ENCODE measurements at places on chromosomes 12 and 14.
A peak's percentile ranks its signal among the peaks of the same experiment; 100 is the strongest.

GRCh38 chr14:94401083-94401482 is 12.7 kb upstream of the SERPINA1 start:
- DNase-seq, result no peak

DNA sequence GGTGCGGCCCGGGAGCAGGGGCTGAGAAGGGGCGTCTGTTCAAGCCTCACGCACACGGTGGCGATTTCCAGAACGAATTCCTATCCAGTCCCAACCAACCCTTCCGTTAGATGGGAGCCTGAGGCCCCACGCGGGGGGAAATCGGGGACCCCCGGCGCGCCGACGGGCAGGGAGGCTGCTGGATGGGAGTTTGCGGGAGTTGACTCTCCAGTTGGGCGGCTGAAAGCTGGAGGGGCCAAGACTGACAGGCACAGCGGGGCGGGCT is 9.8 kb downstream of the EXOC3L4 start:
- no peak for DNase-seq

- no peak for DNase-seq
Measured at GRCh38 chr12:104873374-104873773, 84.7 kb downstream of the SLC41A2 start.

DNA sequence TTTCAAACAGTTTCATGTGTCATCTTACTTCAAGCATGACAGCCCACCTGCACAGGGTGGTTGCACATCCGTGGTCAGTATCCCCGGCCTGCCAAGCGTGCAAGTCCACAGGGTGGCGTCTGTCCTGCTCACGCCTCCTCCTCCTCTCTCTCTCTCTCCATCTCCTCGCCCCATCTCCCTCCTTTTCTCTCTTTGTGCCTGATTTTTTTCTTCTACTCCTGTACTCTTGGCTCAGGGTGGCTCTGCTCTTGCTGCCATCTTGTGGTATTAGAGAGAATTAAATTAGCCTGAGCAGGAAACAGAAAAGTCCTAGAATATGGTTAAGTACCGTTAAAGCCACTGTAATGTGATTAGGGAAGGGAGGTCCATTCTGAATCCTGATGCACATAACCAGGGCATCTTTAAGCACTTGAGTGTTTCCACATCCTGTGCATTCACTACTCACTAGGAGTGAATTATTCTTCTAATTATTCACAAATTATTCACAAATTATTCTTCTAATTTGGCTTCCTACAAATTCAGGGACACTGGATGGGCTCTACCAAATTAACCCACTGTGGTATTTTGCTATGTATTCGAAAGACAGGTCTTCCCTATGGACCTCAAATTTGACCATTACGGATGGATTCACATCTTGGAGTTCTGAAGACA is 25.5 kb upstream of the DTX1 start:
- DNase-seq, result no peak

GRCh38 chr14:89107626-89108025 is 283.2 kb downstream of the TTC8 start:
- no peak for DNase-seq

DNA sequence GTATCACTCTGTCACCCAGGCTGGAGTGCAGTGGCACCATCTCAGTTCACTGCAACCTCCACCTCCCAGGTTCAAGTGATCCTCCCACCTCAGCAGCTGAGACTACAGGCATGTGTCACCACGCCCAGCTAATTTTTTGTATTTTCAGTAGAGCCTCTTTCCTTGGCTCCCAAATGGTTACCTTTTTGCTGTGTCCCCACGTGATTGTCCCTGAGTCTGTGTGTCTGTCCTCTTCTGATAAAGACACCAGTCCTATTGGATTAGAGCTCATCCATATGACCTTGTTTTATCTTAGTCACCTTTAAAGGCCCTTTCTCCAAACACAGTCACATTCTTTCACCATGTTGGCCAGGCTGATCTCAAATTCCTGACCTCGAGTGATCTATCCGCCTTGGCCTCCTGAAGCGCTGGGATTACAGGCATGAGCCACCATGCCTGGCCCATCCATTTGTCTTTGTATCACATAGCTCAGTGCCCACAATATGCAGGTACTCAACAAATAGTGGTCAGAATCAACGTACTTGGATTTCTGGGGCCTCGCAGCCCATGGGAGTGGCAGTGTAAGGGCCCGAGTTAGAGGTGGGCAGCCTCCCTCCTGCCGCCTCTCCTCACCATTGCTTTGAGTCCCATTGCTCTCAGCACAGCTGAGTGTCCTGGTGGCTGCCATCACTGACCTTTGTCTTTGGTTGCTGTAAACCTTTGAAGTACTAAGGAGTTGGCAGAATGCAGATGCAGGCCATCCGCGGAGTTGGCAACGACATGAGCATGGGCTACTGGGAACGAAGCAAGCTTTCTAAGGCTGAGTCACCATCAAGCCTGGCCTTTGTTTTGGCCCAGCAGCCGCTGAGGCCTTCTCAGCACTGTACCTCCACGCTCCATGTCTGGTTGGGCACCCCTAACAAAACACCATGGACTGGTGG is 9.3 kb downstream of the TPCN1 start:
- no peak for DNase-seq

DNA sequence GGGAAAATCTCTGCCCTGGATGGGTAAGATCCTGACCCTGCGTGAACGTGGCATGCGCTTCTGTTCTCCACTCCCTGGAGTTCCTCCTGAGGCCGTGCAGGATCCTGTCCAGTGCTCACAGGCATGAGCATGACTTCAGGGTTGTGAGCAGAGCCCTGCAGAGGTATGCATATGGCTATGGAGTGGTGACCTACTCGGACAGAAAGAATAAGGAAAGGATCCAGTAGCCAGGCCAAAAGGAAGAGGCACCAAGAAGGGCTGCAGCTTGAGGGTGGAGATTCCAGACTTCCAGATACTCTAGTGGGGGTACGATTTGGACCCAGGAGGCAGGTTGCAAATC is 20.8 kb upstream of the CD27 start:
- DNase-seq, result no peak

- no peak for DNase-seq
Measured at GRCh38 chr12:116299665-116300328, 22.3 kb upstream of the MED13L start.

DNA sequence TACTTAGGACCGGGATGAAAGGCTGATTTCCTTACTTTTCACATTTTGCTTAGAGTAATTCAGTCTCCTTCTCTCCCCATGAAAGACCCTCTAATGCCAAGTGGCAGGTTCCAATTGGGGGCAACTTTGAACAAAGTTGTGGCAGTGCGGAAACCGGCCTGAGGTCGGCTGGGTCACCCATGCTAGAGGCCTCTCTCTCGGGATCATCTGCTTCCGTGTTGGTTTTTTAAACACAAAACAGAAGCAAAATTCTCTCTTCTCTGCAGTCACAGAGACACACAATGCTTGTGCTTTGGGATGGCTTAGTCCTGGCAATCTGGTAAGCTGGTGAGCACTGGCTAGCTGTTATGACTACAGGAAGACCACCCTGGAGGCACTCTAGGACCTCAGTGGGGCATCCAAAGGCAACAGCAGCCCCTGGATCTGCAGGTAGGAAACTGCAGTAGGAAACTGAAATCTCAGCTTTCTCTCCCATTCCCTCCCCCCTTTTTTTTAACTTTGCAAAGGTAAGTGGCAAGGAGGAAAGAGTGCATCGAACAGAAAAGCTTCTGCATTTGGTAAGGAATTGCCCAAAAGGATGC is 102.1 kb downstream of the BCL11B start:
- no peak for DNase-seq

GRCh38 chr12:22034709-22035506 is 11.1 kb upstream of the CMAS start:
- no peak for DNase-seq

- no peak for DNase-seq
Measured at GRCh38 chr12:5083955-5084849, 40.5 kb downstream of the KCNA5 start.

- DNase-seq, result no peak
Measured at GRCh38 chr14:57485635-57486034, 8.0 kb downstream of the CCDC198 start.

DNA sequence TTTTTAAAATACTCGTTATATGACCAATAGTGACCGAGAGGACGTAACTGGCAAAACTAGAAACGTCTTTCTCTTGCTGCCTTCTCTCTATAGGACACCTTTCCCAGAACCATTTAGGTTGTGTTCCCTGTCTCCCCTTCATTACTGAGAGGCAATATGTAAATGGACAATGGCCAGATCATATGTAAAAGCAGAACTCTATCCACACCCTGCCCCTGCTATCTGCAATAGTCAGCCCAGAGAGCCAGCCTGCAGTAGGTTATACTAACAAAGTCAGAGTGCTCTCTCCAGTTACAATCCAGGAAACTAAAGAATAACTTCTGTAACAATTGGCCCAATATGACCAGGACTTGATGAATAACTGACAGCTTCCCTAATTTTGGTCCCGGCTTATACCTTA is 216.8 kb downstream of the ANO6 start:
- no peak for DNase-seq

DNA sequence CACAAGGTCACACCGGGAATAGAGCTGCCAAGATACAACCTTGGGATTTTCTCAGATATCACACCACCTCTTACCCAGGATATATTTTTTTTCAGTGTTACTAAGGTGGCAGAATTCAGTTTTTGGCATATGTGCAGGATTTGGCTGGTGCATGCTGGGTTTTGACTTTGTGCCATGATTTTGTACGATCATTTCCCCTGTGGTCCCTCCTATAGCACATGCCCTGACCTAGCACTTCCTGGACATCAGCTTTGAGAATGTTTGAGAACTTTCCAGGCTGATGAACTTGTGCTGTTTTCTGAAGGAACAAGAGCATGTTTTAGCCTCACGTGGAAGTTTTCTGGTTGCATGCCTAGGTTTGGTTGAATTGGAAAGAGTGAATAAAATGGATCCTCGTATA is 11.0 kb upstream of the TBPL2 start:
- no peak for DNase-seq

GRCh38 chr14:38080696-38081095 is 127.0 kb upstream of the SSTR1 start:
- no peak for DNase-seq

GRCh38 chr12:89448951-89449371 is 75.6 kb downstream of the GALNT4 start:
- DNase-seq, result no peak

DNA sequence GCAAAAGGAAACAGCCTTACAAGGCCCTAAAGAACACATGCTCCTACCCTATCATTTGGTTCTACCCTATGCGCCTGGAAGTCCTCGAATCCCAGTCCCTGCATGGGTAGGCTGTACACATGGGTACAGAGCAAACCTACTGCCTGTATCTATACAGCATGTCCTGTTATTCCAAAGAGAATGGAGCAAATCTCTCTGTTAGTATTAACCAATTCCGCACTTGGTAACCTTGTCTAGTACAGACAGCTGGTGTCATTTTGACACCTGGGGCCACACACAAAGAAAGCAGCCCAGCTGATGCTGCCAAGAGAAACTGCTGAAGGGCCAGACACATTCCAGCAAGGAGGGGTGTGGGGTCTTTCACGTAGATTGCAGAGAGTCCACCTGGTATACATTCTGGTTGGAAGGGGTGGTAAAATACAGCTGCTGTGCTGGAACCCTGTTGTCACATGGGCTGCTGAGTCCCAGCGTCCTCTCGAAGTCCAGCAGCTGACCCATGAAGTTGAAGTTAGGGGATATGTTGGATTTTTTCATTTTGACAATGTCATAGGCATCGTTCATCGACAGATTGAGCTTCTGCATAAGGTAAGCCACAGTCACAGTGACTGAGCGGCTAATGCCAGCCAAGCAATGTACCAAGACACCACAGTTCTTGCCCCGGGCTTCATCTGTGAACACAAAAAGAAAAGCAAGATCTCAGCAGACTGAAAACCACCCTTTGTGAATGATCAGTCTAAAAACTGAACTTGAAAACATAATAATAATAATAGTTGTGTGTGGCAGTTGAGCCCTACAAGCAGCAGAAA is 3.2 kb downstream of the DUSP6 start:
- DNase-seq, result no peak

DNA sequence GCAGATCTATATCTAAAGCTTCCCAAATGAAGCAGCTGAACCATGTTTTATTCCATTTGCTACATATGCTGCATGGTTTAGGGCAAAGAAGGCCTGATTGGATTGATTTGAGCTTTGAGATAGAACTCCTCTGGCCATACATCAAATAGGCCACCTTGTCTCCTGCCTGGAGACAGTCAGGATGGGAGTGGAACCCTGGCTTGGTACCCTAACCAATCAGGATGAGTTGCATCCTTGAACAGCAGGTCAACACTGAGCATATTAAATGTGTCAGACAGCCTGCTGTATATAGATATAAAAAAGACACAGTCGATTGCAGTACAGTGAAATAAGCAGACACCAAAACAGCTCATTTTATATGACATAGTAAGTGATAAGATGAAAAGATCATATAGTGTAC is 291.7 kb downstream of the NUAK1 start:
- no peak for DNase-seq

GRCh38 chr12:12331896-12332295 is 18.1 kb downstream of the MANSC1 start:
- DNase-seq, result no peak

GRCh38 chr12:68200854-68201253 is 24.8 kb downstream of the IL26 start:
- no peak for DNase-seq

GRCh38 chr12:48991247-48992050 is 7.7 kb downstream of the DDN start:
- no peak for DNase-seq

DNA sequence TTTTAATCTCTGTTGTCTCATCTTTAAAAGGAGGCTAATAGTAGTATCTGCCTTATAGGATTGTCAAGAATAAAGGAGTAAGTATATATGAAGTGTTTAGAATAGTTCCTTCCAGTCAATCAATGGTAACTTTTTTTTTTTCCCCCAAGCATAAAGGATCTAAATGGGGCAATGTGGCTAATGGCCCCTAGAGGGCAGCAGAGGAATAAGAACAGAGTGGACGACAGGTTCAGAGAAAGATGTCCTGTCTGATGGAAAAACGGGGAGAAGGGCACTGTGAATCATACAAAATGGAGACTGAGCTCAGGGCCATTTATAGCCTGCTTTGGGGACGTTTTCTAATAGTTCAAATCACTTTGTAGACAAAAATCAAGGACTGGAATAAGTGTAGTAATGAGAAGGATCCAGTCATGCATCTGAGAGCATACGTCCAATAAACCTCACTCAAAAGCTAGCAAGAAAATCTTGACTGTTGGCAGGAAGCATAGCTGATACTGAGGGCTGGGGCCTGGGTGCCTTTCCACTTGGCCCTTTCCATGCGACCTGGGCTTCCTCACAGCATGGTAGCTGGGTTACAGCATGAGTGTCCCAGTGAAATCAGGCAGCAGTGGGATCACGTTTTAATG is 51.3 kb downstream of the IFNG-AS1 start:
- DNase-seq, result peak; percentile 60

DNA sequence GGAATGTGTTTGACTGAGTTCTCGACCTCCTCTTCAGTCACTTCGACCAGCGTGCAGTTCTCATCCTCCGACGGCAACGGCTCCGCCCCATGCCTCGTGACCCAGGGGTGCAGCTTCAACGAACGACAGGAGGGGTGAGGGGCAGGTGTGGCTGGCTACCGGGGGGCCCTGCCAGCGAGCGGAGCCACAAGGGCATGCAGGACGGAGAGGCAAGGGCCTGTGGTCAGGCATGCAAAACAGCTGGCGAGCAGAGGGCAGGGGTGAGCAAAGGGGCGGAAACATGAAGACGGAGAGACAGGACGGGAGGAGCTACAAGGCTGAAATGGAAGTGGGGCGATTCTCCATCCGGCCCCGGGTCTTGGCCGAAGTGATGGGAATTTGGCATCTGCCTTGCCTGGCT is 38.7 kb downstream of the P2RX4 start:
- DNase-seq, result no peak
